ENCODE measurements at places on chromosomes 3 and 15.

DNA sequence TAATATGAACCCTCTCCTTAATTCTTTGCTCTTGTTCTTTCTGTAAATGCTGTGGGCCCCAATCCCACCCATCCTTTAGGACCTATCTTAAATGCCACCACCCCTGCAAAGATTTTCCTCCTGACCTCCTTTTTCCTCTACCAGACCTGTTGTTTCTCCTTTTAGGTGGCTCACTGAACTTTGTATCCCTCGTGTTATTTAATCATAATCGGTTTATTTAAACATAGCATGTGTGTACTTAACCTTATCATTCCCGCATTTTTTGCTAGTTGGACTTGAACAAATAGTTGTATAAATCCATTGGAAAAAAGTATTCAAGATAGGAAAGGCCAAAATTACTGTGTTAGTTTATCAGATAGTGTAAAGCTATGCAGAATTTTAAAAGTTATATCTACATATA is 988 bp upstream of the NFKBIZ start:
- no peak for DNase-seq

DNA sequence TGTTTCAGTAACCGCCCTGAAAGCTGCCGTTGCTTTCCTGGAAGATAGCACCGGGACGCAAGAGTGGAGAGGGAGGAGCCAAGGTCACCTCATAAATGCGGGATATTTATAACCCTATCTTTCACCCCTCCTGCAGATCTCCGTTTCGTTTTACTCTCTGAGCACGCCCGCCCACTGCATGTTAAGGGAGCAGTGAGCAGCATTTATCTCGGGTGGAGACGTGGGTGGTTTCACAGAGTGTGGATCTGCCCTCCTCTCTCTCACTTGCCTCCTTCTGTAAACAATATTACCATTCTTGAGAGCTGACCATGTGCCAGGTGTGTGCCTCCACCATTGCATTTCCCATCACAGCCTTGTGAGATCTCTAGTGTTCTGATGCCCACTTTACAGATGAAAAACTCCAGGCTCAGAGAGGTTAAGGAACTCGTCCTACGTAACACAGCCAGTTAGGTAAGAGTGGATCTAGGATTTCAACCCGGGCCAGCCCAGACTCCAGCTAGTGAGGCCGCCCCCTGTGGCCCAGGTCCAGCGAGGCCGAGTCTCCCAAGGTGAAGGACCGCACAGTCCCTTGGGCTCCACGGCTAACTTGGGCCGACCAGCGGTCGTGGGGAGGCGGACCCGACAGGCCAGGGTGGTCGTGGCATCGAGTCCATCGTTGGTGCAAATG is 16.9 kb upstream of the SEMA4B start:
- DNase-seq: no peak

DNA sequence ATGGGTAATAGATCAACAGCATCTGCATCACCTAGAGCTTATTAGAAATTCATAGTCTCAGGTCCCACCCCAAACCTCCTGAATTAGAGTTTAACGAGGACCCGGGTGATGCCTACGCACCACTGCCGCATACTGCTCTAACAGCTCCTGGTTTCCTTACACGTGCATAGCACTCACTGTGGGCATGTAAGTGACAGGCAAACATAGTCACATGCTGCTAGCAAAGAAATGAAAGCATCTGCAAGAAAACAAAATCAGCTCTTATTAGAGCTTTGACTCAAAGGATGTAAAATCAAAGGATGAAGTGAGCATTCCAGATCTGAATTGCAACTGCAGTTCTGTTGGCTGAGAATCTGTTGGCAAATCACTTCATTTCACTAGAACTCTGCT is 19.1 kb upstream of the RIOX2 start:
- no peak for DNase-seq

- no peak for DNase-seq
These were observed 27.7 kb downstream of the WDR48 start for GRCh38 chr3:39079530-39079929.

DNA sequence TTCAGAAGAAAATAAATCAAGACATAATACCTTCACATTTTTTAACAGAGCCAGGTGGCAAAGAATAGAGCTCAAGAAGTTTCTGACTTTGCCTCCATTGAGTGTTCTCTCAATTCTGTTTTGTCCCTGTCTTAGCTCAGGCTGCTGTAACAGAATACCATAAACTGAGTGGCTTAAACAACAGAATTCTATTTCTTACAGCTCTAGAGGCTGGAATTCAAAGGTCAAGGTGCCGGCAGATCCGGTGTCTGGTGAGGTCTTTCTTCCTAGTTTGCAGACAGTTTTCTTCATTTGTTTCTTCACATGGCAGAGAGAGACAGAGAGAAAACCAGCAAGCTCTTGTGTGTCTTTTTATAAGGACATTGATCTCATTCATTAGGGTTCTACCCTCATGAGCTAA is 25.6 kb downstream of the IQCH start:
- DNase-seq: no peak

DNA sequence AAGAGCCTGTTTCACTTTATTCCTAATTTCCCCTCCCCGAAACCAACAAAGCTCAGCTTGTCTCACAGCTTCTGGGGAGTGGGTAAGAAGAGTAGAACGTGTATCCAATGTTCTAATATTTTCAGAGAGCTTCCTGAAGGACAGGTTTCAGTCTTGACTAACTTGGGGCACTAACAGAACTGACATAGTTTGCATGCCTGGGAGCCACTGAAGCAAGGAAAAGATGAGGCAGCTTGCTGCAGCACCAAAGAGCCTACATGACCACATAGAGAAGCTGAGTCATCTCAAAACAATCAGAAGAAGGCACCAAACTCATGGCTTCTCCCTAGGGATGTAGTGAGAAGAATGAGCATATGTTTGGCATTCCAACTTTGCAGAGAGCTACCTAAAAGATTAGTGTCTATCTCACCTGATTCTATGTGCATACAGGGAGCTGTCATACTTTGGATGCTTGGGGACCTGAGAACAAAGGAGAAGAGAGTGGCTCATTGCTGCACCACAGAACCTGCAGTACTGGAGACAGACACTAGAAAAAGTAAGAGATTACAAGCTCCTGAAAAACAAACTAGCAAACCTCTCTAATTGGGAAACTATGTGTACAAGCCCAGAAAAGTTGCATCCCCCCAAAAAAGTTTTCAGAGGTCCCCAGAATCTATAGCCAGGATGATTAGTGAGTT is 86.9 kb downstream of the DCLK3 start:
- DNase-seq: no peak

GRCh38 chr15:24835301-24835700 is 119.5 kb upstream of the SNRPN start:
- no peak for DNase-seq

- no peak for DNase-seq
These were observed 44.9 kb downstream of the IL1RAP start for GRCh38 chr3:190558796-190559195.

- no peak for DNase-seq
These were observed 72.8 kb upstream of the ICE2 start for GRCh38 chr15:60551781-60552161.

GRCh38 chr3:13549623-13550422 is 898 bp downstream of the FBLN2 start:
- no peak for DNase-seq

DNA sequence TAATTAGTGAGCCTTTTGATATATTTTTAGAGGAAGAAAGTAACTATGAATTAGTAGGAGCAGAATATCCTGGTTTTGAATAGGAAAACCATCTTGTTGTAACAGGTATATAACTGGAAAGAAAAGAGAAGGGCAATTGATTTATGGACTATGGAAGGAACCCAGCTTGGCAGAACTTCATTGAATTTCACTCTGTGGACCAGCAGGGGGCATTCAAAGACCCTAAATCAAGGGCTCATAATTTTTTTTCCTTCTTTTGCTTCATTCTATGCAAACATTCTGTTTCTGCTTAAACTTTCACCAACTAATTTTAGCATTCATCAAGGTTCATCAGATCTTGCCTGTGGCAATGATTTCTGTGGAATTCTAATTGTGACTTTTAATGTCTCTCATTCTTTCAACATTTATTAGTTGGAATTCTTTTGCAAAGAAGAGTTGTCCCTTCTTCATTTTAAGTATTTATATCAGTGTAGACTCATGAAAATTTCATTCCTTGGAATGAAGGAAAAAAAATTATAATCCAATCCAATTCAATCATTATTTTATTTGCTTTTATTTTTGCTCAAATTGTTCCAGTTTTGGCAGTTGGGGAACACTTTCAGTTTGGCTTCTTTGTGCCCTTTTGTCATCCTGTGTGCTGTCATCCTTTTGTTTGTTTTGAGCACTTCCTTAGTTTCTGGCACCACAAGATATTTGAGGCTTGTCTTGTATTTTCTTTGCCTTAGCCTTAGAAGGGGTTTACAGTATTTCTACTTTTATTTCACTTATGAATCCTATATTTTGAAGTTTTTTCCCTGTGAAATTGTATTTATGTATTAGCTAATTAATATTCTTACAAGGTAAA is 30.4 kb downstream of the NXPE3 start:
- DNase-seq: no peak

GRCh38 chr15:30919877-30920550 is 16.3 kb downstream of the FAN1 start:
- DNase-seq: no peak

GRCh38 chr15:52031556-52031955 is 12.5 kb downstream of the MAPK6 start:
- DNase-seq: no peak

- DNase-seq: no peak
These were observed 154.4 kb downstream of the CHL1 start for GRCh38 chr3:350871-351371.

- no peak for DNase-seq
These were observed 19.5 kb downstream of the MRAS start for GRCh38 chr3:138367911-138368310.

DNA sequence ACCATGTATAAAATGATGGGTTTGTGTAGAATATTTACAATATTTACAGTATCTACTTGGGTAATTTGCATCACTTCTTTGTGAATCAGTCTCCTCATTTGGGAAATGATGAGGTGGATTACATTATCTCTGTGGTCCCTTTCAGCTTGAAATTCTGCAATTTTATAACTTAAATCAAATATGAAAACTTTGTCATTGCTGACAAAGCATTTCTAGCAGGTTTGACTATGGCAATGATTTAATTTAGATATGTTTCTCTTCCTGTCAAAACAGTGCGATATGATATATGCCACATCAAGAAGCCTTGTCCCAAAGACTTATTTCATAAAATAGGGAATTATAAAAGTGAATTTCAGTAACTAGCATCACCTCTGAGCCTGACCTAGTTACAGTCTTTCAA is 315.8 kb upstream of the MEIS2 start:
- no peak for DNase-seq

GRCh38 chr3:63559884-63560283 is 92.6 kb upstream of the SNTN start:
- DNase-seq: no peak

- DNase-seq: no peak
These were observed 1.6 kb downstream of the GABPB1 start for GRCh38 chr15:50353251-50353974.

GRCh38 chr3:16309558-16309957 is 44.5 kb downstream of the OXNAD1 start:
- no peak for DNase-seq

GRCh38 chr3:126446791-126447190 is 28.9 kb downstream of the ZXDC start:
- no peak for DNase-seq

DNA sequence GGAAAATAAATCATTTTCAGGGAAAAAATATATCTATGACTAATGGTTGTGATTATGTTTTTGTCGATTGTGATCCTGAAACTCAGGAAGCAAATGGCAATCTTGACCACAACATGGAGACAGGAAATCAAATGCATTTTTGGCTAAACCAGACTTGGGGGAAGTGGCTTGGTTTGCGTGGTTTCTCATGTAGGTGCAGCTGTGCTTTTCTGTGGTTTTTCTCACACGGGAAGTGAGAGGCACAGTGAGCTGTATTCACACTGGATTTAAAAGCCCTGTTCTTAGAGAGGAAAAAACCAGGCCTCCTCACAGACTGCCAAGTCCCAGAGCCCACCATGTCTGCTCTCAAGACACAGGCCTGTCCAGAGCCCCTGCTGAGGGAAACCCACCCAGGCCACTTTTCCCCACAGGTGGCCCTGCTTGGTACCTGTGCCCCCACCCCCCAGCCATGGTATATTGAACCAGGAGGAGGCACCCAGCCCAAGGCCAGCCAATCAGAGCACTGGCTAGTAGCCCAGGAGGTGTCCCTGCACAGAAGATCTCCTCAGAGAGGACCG is 46.1 kb downstream of the BTD start:
- no peak for DNase-seq

DNA sequence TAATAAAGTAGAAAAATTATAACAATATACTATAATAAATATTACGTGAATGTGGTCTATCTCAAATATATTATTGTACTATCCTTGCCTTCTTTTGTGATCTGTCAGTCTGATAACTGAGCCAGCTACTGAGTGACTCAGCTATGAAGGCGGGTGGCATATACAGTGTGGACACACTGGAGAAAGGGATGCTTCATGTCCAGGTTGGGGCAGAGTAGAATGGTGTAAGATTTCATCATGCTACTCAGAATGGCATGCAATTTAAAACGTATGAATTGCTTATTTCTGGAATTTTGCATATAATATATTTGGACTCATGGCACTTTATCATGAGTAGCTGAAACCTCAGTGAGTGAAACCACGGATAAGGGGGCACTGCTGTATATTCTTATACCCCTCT is 172.9 kb upstream of the TBC1D5 start:
- DNase-seq: no peak

- no peak for DNase-seq
These were observed 18.3 kb downstream of the NOX5 start for GRCh38 chr15:69032703-69033373.

DNA sequence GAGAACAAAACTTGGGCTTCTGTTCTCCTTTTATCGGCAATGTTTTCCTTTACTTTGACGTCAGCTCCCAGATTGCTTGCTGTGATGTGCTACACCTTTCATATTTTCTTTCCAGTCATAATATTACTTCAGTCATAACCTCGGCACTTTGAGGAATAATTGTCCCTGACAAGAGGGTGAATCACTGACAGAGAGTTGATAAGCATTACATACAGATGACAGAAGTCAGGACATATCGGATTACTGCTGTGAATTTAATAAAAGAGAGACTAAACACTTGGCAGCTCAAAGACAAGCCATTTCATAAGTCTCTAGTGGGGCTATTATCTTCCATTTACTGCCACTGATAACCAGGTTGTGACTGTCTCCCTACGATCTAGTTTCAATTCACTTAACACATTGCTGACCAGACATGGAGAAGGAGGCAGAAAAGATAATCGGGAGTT is 362.1 kb upstream of the ARRDC4 start:
- no peak for DNase-seq

GRCh38 chr3:55477306-55478303 is 9.5 kb downstream of the WNT5A start:
- DNase-seq: no peak

DNA sequence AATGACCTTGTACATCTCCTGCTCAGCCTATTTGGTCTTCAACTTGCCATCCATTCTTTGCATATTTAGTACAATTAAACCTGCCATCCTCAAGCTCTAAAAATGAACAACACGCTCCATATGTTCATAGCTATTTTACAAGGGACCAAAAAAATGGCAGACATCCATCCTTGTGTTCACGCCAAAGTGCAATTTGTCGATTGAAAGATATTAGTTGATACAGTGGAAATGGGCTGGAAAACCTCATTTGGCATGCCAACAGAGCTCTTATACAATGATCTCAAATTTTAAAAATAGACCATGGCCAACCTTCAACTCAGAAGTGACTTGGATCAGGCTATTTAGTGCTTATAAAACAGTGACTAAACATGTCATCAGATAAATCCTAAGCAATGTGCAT is 413.6 kb upstream of the ARL6 start:
- no peak for DNase-seq

GRCh38 chr3:42894698-42895579 is 11.0 kb upstream of the ZNF662 start:
- no peak for DNase-seq

Data from vagina (tissue), 2 donors.